Hippocampal formation (tissue), 2 donors: ENCODE measurements at places on chromosomes 16 and 17.

- no peak for DNase-seq
These were observed 12.0 kb upstream of the KRT19 start for GRCh38 chr17:41539979-41540701.

- DNase-seq: no peak
These were observed 389.9 kb upstream of the SOX9 start for GRCh38 chr17:71730871-71731270.

DNA sequence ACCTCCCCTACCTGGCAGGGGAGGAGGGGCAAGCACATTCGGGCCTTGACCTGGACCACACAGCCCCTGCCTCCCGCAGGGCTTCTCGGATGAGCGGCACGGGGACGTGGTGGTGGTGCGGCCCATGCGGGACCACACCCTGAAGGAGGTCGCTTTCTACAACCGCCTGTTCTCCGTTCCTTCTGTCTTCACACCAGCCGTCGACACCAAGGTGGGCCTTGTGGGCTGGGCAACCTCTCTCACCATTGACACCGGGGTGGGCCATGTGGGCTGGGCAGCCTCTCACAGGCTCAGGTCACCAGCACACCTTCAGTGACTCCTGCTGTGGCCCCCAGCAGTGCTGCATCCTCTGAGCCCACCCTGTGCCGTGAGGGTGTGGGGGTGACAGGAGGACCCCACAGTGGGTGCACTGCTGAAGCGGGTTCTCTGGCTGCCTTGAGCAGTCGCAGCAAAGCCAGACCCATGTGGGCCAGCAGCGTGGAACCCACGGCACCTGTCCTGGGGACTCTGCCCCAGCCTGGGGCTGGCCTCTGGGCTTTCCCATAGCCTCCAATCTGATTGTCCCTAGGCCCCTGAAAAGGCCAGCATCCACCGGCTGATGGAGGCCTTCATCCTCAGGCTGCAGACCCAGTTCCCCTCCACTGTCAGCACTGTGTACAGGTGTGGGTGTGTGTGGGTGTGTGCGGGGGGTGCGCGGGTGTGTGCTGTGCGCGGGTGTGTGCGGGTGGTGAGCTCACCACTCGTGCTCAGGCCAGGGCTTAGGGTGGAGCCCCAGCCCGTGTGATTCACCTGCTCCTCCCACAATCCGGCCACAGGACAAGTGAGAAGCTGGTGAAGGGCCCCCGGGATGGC is 7.5 kb downstream of the CTU2 start:
- no peak for DNase-seq

GRCh38 chr16:10688726-10689125 is 6.0 kb downstream of the TEKT5 start:
- DNase-seq: no peak

DNA sequence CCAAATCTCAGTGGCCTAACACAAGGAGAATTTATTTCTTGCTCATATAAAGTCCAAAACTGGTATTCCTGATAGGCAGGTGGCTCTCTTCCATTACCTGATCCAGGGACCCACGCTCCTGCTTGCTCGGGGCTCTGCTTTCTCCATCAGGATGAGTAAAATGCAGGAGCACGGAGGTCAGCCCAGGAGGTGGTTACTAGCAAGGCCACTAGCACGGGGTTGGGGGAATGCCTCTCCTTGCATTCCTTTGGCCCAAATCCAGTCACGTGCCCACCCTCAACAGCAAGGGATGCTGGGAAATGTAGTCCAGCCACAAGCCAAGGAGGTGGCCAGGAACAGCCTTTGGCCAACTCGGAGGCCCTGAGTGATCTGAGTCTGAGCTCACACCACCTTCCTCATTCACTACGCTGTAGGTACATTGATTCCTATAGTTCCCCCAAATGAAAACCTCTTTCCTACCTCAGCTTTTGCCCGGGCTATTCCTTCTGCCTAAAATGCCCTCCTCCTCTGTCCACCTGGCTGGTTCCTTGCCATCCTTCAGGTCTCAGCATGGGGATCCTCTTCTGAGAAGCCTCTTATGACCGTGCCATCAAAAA is 38.3 kb upstream of the HAPSTR1 start:
- peak; percentile 5 for DNase-seq

- no peak for DNase-seq
These were observed 12.3 kb downstream of the ALOXE3 start for GRCh38 chr17:8105957-8106398.

GRCh38 chr16:15502041-15502725 is 67.8 kb downstream of the BMERB1 start:
- no peak for DNase-seq

GRCh38 chr16:68711421-68712139 is 25.5 kb upstream of the CDH1 start:
- no peak for DNase-seq

DNA sequence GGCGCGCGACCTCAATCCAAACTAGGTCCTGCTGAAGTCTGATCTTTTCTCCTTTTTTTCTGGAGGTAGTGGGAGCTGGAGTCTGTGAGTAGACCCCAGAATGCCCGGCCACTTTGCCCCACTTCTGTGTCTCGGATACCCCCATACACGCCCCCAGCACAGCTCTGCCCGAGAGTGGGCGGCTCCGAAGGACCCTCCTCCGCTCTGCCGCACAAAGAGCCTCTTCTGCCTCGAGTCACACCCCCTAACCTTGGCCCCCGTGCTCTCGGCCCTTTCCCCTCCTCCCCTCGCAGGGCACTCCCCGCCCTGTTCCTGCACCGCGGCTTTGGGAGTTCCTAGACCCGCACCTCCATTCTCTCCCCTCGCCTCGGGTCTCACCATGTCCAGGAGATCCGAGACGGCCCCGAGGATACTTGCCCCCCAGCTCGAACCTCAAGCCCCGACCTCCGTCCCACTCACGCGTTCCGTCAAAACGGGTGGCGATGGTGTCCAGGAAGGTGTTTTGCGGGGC is 476 bp downstream of the KCNH4 start:
- DNase-seq: no peak

GRCh38 chr17:17564896-17565295 is 26.6 kb downstream of the PEMT start:
- DNase-seq: no peak

- no peak for DNase-seq
These were observed 6.7 kb downstream of the ZNF646 start for GRCh38 chr16:31080756-31081419.
